ENCODE measurements at places on chromosomes 1 and 21.

DNA sequence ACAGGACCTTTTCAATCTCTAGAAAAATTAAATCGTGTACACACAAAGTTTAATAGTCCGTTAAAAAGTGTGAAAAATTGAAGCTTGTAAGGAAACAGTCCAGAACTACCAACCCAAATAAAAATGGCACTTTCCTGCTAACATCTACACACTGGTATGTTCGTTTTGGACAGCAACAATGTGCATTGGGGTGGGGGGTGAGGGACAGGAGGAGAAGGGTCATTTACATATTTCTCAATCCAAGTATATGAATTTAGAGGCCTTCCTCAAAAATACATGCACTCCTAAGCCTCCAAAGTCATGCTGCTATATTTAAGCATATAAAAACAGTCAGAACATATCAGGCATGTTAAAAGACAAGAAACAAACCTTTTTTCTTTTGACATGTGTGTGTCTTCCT lies 2.5 kb downstream of the PPP1R15B start:
- no peak for DNase-seq

DNA sequence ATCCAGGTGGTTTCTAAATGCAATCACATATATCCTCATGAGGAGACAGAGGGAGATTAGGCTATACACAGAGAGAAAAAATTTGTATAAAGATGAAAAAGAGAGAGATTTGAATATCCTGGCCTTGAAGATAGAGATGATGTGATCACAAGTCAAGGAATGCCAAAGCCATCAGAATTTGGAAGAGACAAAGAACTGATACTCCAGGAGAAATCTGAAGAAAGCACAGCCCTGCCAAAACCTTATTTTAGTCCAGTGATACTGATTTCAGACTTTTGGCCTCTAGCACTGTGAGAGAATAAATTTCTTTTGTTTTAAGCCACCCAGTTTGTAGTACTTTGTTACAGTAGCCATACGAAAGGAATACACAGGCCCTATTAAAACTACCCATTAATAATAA lies 33.4 kb downstream of the DOCK7 start:
- DNase-seq, result no peak

DNA sequence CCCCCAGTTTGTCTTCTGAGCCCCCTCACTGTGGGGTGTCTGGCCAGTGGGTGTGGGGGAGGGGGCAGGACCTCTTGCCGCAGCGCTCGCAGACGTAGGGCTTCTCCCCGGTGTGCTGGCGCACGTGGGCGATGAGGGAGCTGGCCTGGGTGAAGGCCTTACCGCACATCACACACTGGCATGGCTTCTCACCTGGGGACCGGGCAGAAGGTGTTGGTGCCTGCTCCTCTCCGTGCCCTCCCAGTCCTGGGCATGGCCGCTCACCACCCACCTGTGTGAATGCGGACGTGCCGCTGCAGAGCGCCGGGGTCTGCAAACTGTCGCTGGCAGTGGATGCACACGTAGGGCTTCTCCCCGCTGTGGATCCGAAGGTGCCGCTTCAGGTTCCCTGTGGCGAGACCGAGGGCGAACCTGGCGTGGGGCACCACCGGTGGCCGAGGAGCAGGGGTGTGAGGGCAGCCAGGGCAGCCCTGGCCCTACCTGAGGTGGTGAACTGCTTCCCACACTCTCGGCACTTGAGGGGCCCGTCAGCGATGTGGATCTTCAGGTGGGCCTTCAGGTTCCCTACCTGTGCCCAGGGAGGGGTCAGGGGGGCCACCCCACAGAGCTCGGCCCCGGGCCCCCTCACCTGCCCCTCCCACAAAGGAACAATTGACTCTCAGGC lies 32.4 kb downstream of the ZBTB17 start:
- DNase-seq, result no peak

GRCh38 chr1:27444632-27445031 lies 45.3 kb downstream of the WASF2 start:
- no peak for DNase-seq

DNA sequence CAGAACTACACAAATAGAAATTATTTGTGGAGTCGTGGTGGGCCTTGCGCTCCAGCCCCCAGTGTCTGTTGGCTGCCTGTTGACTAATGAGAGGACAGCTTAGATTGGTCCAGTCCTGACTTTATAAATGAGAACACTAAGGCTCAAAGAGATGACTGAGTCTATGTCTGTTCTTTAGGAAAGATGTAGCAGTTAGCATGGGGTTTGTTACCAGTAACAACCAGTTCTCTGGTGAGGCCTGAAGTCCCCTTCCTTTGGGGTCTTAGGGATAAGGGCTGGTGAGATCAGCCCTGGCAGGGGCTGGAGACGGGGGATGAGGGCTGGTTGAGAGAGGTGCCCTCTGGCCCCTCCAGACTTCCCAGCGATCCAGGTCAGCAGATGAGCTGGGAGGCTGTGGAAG lies 9.1 kb downstream of the TOR3A start:
- no peak for DNase-seq

DNA sequence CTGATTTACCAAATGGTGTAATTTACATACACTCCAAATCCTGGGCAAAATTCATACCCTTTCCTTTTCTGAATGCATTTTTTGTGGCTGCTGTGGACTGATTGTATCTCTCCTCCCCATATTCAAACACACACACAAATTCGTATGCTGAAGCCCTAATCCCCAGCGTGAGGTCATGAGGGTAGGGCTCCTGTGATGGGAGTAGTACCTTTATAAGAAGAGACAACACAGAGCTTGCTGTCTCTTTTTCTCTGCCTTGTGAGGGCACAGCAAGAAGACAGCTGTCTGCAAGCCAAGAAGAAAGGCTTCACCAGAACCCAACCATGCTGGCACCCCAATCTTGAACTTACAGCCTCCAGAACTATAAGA lies 24.4 kb downstream of the DUSP10 start:
- DNase-seq, result no peak

DNA sequence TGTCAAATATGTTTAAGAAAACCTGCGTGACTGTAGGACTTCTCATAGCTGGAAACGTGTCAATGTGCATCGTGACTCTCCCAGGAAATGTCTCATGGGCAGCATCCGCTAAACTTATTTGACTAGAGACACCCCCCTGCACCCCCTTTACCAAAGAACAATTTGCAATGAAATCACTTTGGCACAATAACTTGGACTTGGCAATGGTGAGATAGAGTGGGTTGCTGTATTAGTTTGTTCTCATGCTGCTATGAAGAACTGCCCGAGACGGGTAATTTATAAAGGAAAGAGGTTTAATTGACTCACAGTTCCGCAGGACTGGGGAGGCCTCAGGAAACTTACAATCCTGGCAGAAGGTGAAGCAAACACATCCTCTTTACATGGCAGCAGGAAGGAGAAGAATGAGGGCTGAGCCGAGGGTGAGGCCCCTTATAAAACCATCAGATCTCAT lies 13.8 kb downstream of the CLDN14 start:
- DNase-seq, result no peak

DNA sequence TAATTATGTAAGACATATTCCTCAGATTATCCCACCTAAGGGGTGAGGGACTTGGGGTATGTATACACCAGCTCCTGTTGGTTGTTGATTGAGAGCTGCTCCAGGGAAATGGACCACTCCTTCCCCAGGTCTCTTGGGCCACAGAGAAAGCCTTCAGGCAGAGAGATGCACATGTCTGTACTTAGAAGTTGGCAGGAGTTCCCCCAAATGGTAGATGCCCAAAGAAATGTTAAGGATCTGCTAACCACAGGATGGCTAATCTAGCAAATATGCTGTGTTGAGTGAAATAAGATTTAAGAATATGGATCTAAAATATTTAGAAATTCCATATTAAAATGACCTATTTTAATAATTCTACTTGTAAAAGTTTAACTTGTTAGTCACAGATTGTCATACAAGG lies 100.8 kb upstream of the DNAH14 start:
- no peak for DNase-seq

GRCh38 chr21:33977017-33977720 lies 61.6 kb upstream of the ATP5PO start:
- DNase-seq, result no peak

- no peak for DNase-seq
Observed at GRCh38 chr1:180590889-180591288, 32.1 kb downstream of the OVAAL start.

DNA sequence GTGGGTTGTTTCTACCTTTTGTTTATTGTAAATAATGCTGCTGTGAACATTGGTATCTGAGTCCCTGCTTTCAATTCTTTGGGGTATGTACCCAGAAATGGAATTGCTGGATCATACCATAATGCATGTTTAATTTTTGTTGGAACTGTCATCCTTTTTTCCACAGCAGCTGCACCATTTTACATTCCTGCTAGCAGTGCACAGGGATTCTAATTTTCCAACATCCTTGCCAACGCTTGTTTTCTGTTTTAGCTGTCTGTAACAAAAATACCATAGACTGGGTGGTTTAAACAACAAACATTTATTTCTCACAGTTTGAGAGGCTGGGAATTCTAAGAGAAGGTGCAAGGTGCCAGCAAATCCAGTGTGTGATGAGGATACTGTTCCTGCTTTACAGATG lies 65.1 kb downstream of the RAVER2 start:
- no peak for DNase-seq

DNA sequence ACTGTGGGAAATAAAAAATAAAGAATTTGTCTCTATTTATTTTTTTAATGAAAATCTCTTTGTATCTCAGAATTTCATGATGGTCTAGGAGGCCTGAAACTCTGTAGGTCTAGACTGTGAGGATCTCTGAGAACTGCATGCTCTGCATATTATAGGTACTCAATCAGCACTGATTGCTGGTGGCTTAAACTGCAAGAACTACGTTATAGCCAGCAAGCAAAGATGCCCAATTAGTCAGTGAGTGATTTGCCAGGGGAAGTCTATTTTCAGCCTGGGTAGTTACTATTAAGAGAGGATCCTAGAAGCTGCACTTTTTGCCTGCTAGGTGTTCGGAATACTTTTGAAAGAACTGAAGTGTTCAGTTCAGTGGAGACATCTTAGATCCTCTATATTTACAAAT lies 87.4 kb downstream of the GPR52 start:
- DNase-seq, result no peak

GRCh38 chr1:12566484-12567287 lies 51.3 kb downstream of the DHRS3 start:
- no peak for DNase-seq

- DNase-seq, result no peak
Observed at GRCh38 chr1:39655578-39656268, 16.2 kb downstream of the NT5C1A start.

DNA sequence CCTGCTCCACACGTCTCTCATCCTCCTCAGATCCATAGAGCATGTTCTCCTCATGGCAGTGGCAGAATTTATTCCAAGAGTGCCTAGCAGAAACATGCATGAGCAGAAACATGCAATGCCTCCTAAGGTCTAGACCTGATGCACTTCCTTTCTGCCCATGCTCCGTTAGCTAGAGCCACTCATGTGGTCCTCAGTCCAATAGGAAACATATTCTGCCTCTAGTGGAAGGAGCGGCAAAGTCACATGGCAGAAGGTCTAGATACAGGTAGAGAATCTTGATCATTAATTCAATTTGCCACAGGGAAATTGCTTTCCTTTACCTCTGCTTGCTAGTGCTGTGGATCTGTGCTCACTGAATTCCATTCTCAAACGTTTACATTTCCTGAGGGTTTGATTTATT lies 130.4 kb downstream of the KIF26B start:
- no peak for DNase-seq

GRCh38 chr1:59730759-59731478 lies 83.8 kb upstream of the HOOK1 start:
- DNase-seq, result peak; percentile 53

GRCh38 chr21:35563885-35564451 lies 496.4 kb downstream of the SETD4 start:
- no peak for DNase-seq

GRCh38 chr1:232965124-232965911 lies 14.9 kb downstream of the NTPCR start:
- DNase-seq, result no peak

DNA sequence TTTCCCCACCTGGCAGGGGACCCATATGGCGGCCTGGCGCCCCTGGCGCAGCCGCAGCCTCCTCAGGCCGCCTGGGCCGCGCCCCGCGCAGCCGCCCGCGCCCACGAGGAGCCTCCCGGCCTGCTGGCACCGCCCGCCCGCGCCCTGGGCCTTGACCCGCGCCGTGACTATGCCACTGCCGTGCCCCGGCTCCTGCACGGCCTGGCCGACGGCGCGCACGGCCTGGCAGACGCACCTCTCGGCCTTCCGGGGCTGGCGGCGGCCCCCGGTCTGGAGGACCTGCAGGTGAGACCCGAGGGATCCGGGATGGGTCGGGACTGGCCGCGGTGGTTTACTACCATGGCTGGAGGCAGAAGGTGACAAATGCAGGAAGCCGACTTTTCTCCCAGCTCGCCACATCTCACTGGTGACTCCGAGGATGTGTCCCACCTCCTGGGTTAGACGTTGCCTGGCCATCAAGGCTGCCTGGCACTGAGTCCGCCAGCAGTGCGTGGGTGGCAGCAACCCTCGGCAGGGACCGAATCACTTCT lies 1.1 kb downstream of the TFAP2E start:
- DNase-seq, result no peak

- no peak for DNase-seq
Observed at GRCh38 chr21:38790961-38791360, 14.8 kb upstream of the ETS2 start.

- DNase-seq, result no peak
Observed at GRCh38 chr1:104780470-104781078, 1030.9 kb downstream of the AMY1C start.

DNA sequence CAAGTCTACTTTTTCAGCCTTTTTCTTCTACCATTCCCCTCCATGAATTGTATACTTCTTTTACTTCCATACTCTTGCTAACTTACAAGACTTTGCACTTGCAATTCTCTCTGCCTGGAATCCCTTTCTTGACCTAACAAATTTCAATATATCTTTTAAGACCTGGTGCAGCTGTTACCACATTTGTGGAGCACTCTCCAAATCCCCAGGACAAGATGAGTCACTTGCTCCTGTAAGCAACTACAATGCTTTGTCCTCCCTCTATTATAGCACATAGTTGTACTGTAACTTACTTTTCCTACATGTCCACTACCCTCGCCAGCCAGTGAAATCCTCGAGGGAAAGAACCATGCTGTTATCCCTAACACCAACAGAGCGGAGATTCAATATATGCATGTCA lies 43.1 kb downstream of the WARS2 start:
- DNase-seq, result no peak

DNA sequence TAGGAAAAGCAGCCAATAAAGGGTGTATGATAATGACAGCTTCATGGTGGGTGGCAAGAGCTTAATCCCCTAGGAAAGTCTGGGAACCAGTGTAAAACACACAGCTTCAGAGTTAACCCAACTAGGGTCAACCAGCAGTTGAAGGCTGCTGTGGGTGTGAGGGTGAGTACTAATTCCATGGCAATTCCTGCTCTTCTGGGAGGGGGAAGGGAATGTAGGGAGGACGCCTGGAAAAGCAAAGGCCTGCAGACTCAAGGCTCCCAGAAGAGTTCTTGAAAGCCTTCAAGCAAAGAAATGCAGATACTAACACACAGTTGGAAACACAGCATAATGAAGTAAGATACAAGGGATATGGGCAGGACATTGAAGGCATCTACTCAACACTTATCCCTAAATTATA lies 28.1 kb downstream of the TTLL7 start:
- DNase-seq, result no peak

Data from amygdala (tissue), 56 donors.